Adrenal gland (tissue), 19 donors: ENCODE measurements at places on chromosomes 16 and 17. TPM values are rescaled to one million over a fixed set of nuclear protein-coding genes. Genes with fewer than 3 reads are reported as not detected.

Gene ST6GALNAC2
- 3.4 TPM for polyA plus RNA-seq

Gene ATP2C2
- 0.40 TPM for polyA plus RNA-seq

Gene SLC7A5
- polyA plus RNA-seq, result 3.7 TPM

Gene PIPOX
- 0.82 TPM for polyA plus RNA-seq

Gene SRCIN1
- polyA plus RNA-seq, result 1.0 TPM

Gene CPHXL2
- not detected for polyA plus RNA-seq

Gene HOXB5
- polyA plus RNA-seq, result 5.6 TPM

Gene ROGDI
- polyA plus RNA-seq, result 68.6 TPM

Gene NSRP1
- polyA plus RNA-seq, result 63.6 TPM

Gene EFCAB5
- polyA plus RNA-seq, result 0.20 TPM

Gene TEKT1
- 0.55 TPM for polyA plus RNA-seq

Gene CD300LB
- 0.24 TPM for polyA plus RNA-seq

Gene LRRC36
- 0.61 TPM for polyA plus RNA-seq

Gene HAS3
- 0.91 TPM for polyA plus RNA-seq

Gene ZNF821
- 4.6 TPM for polyA plus RNA-seq

Gene PFAS
- polyA plus RNA-seq, result 18.0 TPM

Gene TRAF7
- polyA plus RNA-seq, result 43.8 TPM

Gene PMP22
- 54.1 TPM for polyA plus RNA-seq

Gene ZFPM1
- 0.37 TPM for polyA plus RNA-seq

Gene VASN
- 23.9 TPM for polyA plus RNA-seq

Gene CHD9NB
- 0.40 TPM for polyA plus RNA-seq

Gene UNC13D
- polyA plus RNA-seq, result 47.5 TPM

Gene ABI3
- polyA plus RNA-seq, result 4.4 TPM

Gene CUEDC1
- polyA plus RNA-seq, result 45.1 TPM

Gene MT1M
- 8.0 TPM for polyA plus RNA-seq

Gene SLC35G6
- 0.24 TPM for polyA plus RNA-seq

Gene KRT33A
- polyA plus RNA-seq, result not detected

Gene MYCBPAP
- polyA plus RNA-seq, result 2.2 TPM

Gene NT5M
- 3.7 TPM for polyA plus RNA-seq

Gene CMTM2
- polyA plus RNA-seq, result not detected

Gene KCTD19
- polyA plus RNA-seq, result 0.18 TPM

Gene KRTAP17-1
- not detected for polyA plus RNA-seq

Gene NPIPB13
- 16.5 TPM for polyA plus RNA-seq
